Activated naive CD4-positive, alpha-beta T cell treated with anti-CD3 and anti-CD28 coated beads, Interleukin-2, amount 50 U/mL, for 16 hours (primary cell): ENCODE measurements at places on chromosomes 3 and 15.

GRCh38 chr3:170057550-170057949 is 19.8 kb downstream of the GPR160 start:
- no peak for DNase-seq

DNA sequence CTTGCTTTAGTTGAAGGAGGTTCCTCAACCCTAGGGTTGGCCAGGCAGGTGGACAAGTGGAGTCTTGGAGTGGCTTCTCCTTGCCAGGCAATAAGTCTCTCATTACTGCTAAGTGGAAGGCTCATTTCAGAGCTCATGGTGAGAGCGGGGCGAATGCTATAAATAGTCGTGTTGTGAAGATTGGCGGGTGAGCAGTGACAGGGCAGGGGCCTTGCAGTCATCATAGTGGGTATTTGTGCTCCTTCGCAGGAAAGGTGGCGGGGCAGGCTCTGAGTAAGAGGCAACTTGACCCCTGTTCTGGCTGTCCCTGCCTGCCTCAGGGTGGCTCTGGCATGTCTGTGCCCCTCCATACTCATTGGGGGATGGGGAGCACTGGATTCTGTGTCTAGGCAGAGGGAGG is 8.7 kb upstream of the GRM2 start:
- no peak for DNase-seq

DNA sequence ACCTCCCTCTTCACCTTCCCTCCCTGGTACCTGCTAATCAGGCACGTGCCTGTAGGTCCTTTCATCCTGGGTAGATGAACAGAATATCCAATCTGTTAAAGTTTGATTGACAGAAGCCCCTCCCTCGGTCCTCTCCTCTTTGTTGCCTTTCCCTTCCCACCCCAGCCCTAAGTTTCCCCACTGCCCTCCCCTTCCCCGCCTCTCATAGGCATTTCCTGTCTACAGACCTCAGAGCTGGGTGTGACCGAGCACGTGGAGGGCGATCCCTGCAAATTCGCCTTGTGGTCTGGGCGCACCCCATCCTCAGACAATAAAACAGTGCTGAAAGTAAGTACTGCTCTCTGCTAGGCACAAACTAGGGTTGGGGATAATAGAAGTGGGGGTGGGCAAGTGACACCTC is 239.2 kb upstream of the UMPS start:
- no peak for DNase-seq

- no peak for DNase-seq
Measured at GRCh38 chr15:58471348-58471747, 39.6 kb downstream of the LIPC start.

GRCh38 chr3:29324180-29324651 is 43.3 kb downstream of the RBMS3 start:
- no peak for DNase-seq

- no peak for DNase-seq
Measured at GRCh38 chr3:147640781-147641180, 231.6 kb downstream of the ZIC1 start.

DNA sequence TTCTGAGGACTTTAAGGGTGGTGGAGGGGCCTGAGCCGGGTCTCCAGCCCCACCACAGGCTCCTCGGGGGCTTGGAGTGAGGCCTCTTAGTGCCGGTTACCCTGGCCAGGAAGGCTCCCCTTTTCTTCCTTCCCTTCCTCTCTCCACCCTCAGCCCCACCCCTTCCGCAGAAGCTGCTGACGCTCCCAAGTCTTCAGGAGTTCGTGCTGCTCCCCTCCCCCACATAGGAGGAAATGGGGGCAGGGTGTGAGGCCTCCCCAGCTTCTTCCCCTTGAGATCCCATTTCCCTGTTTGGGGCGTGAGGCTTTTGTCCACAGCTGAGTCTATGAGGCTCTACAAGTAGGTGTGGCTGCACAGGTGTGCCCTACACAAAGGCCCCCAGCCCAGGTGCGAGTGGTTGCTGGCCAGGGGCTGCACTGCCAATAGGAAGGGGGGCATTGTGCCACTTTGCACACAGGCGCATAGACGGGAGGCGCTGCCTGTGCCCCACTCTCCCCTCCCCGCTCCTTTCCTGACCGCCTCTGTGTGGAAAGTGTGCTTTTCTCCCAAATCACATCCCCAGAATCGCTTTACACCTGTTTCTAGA is 915 bp upstream of the CALML4 start:
- DNase-seq: no peak

GRCh38 chr3:127368186-127369032 is 80.6 kb upstream of the PRR20G start:
- DNase-seq: no peak

DNA sequence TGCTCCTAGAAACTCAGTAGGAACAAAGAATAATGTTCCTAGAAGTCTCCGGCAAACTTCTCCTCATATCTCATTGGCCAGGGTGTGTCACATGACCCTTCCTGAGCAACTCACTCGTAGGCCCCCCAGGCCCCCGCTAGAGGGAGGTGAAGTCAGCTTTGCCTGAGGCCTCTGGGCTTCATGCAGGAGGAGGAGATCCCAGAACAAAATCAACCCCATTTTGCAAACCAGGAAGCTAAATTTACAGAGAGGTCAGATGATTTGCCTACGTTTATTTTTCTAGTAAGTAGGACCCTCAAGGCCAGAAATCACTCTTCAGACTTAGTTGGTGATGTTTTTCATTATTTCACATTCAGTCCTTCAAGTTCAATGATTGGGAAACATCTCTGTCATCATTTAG is 99.1 kb downstream of the SSR3 start:
- DNase-seq: no peak

DNA sequence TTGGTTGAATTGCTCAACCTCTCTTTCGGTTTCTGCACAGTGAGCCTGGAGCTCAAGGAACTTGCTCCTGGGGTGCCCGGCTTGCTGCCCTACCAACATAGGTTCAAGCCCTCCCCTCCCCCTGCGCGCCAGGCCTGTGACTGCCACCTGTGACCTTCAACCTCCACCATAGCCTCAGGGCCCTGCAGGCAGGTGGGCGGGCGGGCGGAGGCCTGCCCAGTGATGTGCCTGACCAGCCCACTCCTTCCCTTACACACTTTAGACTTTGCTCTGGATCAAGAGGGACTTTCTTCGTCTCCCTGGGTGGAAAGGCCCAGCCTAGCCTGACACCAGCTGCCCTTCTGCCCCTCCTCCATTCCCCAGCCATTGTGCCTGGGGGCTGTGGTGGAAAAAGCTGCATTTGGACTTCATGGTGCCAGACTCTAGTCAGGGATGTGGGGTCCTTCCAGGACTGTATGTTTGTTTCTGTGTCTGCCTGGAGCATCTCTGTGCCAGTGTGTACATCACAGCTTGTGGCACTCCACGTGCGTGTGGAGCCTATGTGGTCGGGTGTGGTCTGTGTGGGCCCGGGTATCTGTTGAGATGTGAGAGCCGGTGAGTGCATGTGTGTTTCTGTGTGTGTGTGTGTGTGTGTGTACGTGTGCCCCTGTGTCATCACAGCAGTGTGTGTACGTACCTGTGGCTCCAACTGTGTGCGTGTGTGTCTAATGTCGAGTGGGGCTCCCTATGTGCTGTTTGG is 9.5 kb downstream of the PRKCD start:
- no peak for DNase-seq

DNA sequence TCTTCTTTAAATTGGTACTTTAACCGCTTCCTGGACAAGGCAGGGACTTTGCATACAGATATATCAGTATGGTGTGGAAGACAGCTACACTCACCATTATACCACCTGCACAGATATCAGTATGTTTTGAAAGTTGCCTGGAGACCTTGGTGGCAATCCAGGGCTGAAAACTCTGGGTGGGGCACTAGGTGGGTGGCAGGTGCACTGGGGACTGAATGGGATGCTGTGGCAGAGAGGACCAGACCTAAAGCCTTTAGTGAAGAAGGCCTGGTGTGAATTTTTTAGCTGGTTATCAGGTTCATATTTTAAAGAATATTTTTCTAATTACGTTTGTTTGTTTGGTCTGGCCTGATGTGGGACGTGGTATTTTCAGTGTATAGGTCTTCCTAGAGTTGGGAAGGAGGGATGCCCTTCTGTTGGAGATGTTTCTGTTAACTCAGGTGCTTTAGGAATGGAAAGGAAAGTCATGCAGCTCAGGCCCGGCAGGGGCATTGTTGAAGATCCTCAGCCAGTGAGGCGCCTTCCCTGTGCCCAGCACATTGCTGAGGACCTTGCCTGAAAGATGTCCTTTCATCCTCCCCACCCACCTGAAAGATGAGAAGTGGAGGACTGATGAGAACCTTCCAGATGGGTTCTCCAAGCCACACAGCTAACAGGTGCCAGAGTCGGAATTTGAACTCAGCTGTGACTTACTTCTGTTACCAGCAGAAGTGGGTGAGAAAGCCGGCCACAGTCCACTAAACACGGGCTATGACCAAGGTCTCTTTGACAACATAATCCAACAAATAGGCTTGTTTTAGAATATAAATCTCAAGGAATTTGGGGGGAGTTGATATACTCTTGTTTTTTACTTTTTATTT is 77.3 kb downstream of the APBA2 start:
- no peak for DNase-seq

DNA sequence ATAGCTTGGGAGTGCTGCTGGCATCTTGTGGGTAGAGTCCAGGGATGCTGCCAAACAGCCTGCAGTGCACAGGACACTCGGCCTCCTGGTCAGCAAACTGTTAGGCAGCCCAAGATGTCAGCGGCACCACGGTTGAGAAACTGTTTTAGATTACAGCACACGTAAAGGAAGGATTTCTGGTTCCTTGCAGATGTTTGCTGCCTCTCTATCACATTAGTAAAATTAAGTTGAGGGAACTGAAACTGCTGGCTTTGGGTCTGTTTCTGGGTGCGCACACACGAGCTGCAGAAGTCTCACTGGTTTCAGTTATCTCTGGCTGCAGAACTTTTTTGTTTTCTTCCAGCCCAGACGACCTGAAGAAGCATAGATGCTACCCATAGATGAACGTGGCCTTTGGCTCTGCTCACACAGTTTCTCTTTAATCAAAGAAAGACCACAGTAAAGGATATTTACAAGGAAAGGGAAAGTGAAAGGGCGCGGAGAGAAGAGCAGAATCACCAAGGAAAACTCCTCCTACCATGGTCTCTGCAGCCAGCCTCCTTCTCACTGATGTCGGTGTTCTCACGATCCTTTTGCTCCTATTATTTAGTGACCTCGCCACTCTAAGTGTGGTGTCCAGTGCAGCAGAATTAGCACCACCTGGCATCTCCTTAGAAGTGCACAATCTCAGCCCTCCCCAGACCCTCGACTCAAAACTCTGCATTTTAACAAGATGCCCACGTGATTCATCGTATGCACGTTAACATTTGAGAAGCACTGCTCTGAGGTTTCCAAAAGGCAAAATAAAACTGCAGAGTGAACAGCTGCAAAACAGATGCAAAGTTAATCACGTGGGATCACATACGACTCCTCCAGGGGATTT is 50.6 kb upstream of the AKAP13 start:
- DNase-seq: peak; percentile 23

DNA sequence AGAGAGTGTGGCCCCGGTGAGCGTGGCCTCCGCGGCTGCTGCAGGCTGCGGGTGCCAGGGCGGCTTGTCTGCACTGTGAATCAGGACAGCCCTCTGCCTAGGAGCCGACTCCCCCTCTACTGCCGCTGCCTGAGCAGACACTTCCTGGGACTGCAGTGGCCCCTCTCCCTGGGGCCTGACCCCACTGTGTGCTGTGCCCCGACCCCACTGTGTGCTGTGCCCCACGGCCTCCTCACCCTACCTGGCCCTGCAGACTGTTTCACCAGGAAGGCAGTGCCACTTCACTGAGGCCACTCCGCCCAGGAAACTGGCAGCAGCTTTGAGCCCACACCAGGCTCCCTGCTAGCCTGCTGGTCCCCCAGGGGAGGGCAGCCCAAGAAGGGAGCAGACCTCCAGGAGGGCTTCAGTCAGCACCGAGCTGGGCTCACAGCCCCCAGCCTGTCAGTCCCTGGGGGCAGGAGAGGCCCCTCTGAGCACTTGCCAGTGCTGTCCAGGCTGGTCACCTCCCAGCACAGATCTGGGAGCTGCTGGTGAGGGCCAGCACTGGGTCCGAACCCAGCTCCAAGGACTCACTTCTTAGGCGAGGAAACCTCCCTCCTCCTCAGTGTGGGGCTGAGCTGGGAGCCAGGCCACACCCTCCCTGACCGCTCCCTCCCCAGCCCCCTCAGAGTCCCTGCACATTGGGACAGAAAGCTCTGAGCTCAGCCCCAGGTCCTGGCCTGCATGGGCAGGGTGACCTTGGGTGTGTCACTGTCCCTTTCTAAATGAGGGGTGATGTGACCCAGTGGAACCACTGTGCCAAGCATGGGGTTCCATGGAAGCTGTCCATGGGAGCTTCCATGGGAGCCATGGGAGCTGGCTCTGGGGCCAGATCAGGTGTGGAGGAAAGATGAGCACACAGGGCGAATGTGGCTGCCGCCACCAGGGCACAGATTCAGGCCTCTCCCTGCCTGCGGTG is 56.8 kb downstream of the DNAJB8 start:
- DNase-seq: no peak

DNA sequence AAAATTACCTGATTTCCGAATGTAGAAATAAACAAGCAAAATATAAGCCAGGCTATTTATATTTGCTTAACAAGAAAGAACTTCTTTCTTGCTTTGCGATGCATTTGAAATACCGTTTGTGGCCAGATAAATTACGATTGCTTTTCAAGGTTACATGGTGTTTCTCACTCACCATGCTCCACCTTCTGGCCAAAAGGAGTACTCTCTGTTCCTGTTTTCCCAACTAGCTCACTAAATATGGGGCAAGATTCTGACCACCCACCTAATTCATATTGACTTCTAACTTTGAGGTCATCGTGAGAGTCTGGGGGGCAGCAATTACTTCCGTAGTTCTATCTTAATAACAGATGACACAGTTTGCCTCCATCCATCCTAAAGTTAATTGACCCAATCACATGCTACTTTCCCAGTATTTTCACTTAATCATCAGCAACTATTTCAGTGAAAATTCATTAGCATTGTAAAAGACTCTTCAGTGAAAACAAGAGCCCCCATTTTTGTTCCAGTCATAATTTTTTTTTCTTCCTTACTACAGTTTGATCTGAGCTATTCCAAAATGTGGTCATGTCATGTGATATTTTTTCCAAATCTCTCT is 25.9 kb downstream of the ACP3 start:
- DNase-seq: no peak

DNA sequence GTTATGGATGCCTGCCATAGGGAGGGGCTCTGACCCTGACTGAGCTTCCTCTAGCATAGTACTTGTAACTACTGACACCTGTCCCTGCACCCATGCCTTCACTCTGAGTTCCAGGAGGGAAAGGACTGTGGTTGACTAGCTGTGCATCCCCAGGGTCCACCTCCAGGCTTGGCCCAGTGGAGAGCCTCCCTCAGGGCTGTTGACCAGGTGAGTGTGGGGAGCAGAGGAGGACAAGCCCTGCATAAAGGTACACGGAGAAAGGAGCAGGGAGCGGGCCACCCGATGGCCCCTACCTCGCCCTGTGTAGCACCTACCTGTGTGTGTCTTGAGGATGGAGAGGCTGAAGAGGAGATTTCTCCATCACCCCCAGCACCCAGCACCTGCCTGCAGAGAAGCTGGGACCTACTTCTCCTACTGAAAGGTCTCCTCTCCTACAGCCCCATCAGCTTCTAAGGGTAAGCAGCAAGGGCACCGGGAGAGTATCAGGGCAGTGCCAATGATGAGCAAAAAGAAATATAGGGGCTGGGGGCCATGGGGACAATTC is 6.7 kb upstream of the LTF start:
- DNase-seq: no peak

- no peak for DNase-seq
Measured at GRCh38 chr15:63887630-63888029, 53.9 kb upstream of the HERC1 start.
